ENCODE measurements at places on chromosomes 12 and 14.

DNA sequence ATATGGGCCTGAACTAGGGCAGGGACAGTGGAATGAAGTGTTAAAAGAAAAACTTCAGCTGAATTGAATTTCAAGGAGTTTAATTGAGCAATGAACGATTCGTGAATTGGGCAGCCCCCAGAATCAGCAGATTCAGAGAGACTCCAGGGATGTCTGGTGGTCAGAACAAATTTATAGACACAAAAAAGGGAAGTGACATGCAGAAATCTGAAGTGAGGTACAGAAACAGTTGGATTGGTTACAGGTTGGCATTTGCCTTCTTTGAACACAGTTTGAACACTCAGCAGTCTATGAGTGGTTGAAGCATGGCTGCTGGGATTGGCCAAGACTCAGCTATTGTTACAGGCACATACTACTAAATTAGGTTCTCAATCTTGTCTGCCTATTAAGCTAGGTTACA is 9.7 kb upstream of the TBPL2 start:
- H3K36me3 ChIP-seq, result no peaks in the 10 kb centered on the region
- H3K4me3 ChIP-seq, result no peak overlapping the region
- peaks cover 22% of the 10 kb centered on the region for H3K4me1 ChIP-seq
- H3K27ac ChIP-seq, result no peak overlapping the region
- peaks cover 3% of the 10 kb centered on the region for H3K27me3 ChIP-seq

DNA sequence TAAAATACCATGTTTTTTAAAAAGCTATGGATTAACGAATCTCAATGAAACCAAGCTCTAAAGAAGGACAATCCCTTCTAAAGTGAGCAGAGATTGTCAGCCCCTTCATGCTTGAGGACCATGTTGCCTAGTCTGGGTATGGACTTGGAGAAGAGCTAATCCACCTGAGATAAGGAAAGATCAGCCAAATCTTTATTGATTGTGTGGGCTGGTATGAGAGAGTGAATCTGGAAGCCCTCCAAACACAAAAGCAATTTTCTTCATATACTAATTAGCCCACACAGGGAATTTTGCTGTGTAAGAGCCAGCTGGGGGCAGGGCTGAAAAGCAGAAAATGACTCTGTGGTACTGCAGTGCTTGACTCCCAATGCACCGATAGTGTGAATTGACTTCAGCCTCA is 47.4 kb upstream of the DICER1 start:
- no peak for DNase-seq
- no peaks in the 10 kb centered on the region for H3K27me3 ChIP-seq
- H3K36me3 ChIP-seq, result peaks cover 25% of the 10 kb centered on the region
- H3K4me3 ChIP-seq, result no peak overlapping the region
- peaks cover 10% of the 10 kb centered on the region for H3K4me1 ChIP-seq

DNA sequence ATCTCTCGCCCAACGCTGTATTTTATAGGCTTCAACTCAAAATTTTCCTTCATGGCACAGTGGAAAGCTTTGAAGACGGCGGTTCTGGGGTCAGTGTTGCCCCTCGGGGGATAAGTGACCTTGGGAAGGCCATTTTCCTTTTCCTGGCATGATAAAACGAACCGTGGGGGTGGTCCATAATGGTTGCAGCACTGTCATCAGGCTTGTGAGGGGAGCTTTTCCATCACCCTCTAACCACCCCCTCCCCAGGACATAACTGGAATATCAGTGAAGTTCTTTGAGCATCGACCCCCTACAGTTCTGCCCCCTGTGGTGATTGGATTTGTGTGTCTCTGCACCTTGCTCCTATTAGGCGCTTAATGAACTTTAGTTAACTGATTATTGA is 16.0 kb downstream of the FOS start:
- H3K27ac ChIP-seq, result peak overlapping the region; percentile 95
- DNase-seq, result peak; percentile 32
- no peaks in the 10 kb centered on the region for H3K36me3 ChIP-seq
- H3K4me3 ChIP-seq, result peak overlapping the region; percentile 83

GRCh38 chr12:52535574-52535973 is 15.4 kb upstream of the KRT5 start:
- H3K4me1 ChIP-seq, result no peaks in the 10 kb centered on the region
- no peak overlapping the region for H3K27ac ChIP-seq
- no peaks in the 10 kb centered on the region for H3K36me3 ChIP-seq
- no peak overlapping the region for H3K4me3 ChIP-seq

DNA sequence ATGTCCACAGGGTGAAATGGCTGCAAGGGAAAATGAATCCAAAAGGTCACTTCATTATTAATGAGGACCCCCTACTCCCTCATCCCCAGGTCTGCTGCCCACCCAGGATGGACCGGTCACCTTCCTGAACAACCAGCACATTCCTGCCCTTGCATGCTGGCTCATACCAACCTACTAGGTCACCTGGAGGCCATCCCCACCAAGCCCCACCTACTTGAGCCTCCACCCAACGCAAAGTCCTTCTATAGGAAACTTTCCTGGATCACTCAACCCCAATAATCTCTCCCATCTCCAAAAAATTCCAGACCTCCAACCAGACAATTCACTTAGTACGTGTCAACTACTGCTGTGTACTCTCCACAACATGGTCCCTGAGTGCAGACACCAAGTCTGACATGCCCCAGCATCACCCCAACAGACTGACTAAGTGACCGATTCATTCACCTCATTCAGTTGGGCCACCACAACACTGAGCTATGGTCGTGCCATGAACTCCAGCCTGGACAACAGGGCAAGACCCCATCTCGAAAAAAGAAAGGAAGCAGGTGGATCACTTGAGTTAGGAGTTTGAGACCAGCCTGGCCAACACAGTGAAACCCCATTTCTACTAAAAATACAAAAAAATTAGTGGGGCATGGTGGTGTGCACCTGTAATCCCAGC is 18.1 kb downstream of the CLMN start:
- no peak overlapping the region for H3K27ac ChIP-seq
- DNase-seq, result no peak
- no peaks in the 10 kb centered on the region for H3K36me3 ChIP-seq
- H3K4me1 ChIP-seq, result peaks cover 16% of the 10 kb centered on the region
- no peaks in the 10 kb centered on the region for H3K27me3 ChIP-seq
- no peak overlapping the region for H3K4me3 ChIP-seq

- no peak overlapping the region for H3K4me3 ChIP-seq
- H3K4me1 ChIP-seq, result peaks cover 24% of the 10 kb centered on the region
- no peak for DNase-seq
- H3K27me3 ChIP-seq, result no peaks in the 10 kb centered on the region
Observed at GRCh38 chr14:22163051-22163450, 426.0 kb downstream of the DAD1 start.

DNA sequence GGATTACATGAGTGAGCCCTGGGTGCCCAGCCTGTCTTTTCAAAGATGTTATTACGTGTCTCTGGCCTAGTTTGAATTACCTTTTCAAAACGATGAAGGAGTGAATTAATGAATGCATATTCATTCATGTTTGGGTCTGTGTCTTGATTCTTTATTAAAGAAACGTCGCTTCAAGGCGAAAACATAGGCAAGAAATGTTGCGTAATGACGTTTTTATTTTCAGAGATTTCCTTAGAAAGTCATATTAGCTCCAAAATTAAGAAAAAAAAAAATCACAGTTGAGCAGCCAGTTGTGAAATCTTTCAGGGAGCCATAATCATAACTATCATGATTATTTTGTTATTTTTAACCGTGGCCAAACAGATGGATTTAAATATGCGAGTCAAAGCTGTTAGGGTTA is 3.5 kb downstream of the PPFIBP1 start:
- DNase-seq, result no peak
- no peaks in the 10 kb centered on the region for H3K36me3 ChIP-seq
- H3K27ac ChIP-seq, result no peak overlapping the region

DNA sequence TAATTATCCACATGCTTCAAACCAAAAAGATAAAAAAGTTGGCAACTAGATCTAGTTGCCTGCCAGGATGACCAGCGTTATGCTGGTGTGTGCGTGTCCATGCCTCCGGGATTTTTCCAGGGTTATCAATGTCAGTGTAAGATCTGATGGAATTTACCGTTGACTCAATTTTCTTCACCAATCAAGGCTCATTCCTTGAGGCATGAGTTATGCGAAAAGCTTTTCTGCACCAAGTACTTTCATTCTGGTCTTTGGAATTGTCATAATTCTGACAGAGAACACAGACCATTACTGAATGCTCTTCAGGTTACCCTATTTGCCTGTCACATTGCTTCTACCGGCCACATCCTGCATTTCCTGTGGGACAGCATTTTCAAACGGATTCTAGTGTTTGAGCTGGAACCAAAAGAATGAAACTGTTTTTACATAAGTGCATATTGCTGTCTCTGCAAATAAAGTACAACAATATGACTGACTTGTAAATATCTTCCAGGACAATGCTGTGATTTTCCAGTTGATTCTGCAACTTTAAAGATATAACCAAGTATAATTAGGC is 91.8 kb downstream of the DUSP16 start:
- H3K27ac ChIP-seq, result no peak overlapping the region
- DNase-seq, result no peak
- peaks cover 2% of the 10 kb centered on the region for H3K27me3 ChIP-seq

DNA sequence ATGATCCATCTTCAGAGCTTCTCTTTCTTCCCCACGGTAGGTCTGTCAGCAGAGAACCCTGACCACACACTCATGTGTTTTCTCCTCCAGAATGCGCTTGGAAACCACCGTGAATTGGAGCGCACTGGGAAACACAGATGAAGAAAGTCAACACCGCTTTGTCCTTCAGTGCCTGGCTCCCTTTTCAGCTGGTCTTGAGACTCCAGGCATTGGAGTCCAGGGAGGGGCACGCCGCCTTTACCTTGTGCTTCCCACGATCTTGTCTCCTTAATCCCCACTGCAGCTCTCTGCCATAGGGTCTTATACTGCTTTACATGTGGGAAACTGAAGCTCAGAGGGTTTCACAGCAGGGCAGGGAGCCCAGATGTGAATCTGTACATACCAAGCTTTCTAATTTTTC is 1.1 kb downstream of the FAM90A1 start:
- no peak overlapping the region for H3K4me3 ChIP-seq
- H3K36me3 ChIP-seq, result no peaks in the 10 kb centered on the region
- H3K27ac ChIP-seq, result no peak overlapping the region
- H3K4me1 ChIP-seq, result peaks cover 8% of the 10 kb centered on the region
- DNase-seq, result no peak

- no peak overlapping the region for H3K27ac ChIP-seq
- no peaks in the 10 kb centered on the region for H3K36me3 ChIP-seq
- no peaks in the 10 kb centered on the region for H3K27me3 ChIP-seq
- no peak overlapping the region for H3K4me3 ChIP-seq
Observed at GRCh38 chr12:68919581-68920239, 13.3 kb downstream of the CPM start.

DNA sequence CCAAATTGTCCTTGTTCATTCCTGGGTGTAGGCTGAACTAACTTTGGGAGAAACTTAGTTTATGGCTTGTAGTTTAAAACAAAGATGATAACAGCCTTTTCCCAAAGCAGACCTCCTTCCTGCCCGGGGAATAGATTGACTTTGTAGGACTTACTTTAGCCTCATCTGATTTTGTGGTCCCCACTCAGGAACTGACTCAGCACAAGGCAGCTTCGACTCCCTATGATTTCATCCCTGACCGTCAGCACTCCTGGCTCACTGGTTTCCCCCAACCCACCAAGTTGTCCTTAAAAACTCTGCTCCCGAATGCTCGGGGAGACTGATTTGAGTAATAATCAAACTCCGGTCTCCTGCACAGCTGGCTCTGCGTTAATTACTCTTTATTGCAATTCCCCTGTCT is 40.1 kb upstream of the DDHD1 start:
- no peak for DNase-seq
- H3K27me3 ChIP-seq, result no peaks in the 10 kb centered on the region
- H3K4me3 ChIP-seq, result no peak overlapping the region
- peaks cover 17% of the 10 kb centered on the region for H3K4me1 ChIP-seq

GRCh38 chr12:93568091-93568490 is 4.4 kb upstream of the SOCS2 start:
- H3K4me3 ChIP-seq, result no peak overlapping the region
- peaks cover 16% of the 10 kb centered on the region for H3K36me3 ChIP-seq
- DNase-seq, result no peak
- peaks cover 2% of the 10 kb centered on the region for H3K4me1 ChIP-seq
- H3K27me3 ChIP-seq, result peaks cover 9% of the 10 kb centered on the region

DNA sequence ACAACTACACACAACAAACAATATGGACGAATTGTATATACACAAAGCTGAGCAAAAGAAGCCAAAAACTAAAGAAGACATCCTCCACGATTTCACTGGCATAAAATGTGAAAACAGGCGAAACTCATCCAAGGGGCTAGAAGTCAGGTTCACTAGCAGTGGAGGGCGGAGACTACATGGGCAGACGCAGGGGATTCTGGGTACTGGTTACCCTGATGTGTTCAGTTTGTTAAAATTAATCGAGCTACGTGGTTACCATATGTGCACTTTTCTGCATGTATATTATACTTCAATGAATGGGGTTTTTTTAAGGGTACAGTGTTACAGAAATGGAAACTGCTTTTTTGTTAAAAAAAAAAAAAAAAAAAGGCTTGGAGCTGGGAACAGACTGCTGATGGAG is 12.3 kb downstream of the KDM2B start:
- peak overlapping the region; percentile 93 for H3K27ac ChIP-seq
- DNase-seq, result no peak
- H3K27me3 ChIP-seq, result no peaks in the 10 kb centered on the region
- no peak overlapping the region for H3K4me3 ChIP-seq

GRCh38 chr12:51974646-51975045 is 23.1 kb downstream of the ACVR1B start:
- no peaks in the 10 kb centered on the region for H3K27me3 ChIP-seq
- no peak for DNase-seq
- H3K4me3 ChIP-seq, result no peak overlapping the region
- H3K4me1 ChIP-seq, result peaks cover 31% of the 10 kb centered on the region
- H3K36me3 ChIP-seq, result peaks cover 29% of the 10 kb centered on the region
- H3K27ac ChIP-seq, result no peak overlapping the region

Data from WTC11 (cell line).